ENCODE measurements at places on chromosomes 5 and 9.

GRCh38 chr5:13944560-13945199 is at the start of gene DNAH5:
TSS of gene DNAH5 (minus strand) at chr5:13944688. CDS start at chr5:13944438, 250 bp downstream.
- DNase-seq = no peak

DNA sequence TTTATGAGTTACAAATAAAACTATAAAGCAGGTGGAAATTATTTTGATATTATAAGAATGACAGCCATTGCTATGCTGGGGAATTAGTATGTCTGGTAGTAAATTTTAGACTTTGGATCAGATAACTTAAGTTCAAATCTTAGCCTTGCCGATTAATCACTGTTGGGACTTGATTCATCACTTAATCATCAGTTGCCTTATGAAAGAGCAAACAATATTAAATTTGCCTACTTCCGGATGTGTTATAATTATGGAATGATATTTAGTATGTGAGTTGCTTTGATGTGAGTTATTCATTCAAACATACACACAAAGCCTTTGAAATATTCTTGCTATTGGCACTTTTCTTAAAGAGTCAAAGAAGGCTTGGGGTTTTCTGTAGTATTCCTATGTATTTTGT is 717.7 kb downstream of the BRINP1 start:
- no peak for DNase-seq

DNA sequence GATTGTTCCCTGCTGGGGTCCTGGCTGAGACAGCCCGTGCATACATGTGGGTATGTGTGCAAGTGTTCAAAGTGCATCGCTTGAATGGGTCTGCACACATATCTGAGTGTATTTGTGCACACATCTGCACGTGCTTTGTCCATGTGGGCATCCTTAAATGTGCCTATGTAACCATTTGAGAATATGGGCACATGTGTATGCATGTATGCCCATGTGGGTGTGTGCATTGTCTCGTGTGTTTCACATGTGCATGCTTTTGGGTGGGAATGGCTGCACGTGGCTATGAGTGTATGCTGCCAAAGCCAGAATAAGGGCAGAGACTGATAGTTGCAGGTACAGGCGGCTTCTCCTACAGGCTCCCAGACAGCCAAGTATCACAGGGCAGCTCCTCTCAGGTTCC is 107.3 kb downstream of the LHX2 start:
- DNase-seq = no peak

DNA sequence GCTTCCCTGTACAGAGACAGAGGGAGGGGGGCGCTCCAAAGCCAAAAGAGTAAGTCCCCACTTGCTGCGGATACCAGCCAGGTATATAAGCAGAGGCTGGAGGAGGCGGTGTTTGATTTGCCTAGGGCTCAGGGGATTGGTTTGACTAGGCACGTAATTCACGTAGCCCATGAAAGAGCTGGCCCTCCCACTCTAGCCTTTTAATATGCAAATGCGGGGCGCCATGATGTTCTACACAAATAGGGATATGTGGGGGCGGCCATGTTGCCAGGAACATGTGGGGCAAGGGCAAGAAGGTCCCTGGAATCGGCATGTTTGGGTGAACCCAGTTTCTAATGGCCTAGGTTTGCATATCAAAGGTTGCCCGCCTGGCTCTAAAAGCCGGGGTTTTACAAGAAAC is 3.3 kb upstream of the PRLR start:
- no peak for DNase-seq

- DNase-seq = no peak
These were observed 29.8 kb downstream of the OR2K2 start for GRCh38 chr9:111300140-111300735.

GRCh38 chr5:180389252-180390101 is 36.3 kb upstream of the GFPT2 start:
- no peak for DNase-seq

- DNase-seq = no peak
These were observed 32.8 kb downstream of the FNIP1 start for GRCh38 chr5:131763968-131764367.

DNA sequence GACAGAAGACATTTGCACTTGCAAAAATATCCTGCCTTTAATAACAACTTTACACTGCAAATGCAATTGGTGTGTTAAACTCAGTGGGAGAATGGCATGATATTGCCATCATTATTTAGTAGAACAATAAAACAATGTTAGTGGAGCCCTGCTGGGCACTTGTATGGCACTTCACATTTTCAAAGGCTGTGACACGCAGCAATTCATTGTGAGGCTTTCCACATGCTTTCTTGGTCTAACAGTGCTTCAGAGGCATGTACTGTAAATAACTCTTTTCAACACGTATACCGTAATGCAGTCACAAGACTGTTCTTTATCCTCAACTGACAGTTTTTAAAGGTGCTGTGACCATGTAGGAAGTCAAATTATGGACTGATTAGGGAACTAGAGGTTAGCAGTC is 155.5 kb upstream of the EPB41L4A start:
- DNase-seq = no peak

GRCh38 chr9:4147476-4148230 is 152.2 kb downstream of the GLIS3 start:
- DNase-seq = no peak

DNA sequence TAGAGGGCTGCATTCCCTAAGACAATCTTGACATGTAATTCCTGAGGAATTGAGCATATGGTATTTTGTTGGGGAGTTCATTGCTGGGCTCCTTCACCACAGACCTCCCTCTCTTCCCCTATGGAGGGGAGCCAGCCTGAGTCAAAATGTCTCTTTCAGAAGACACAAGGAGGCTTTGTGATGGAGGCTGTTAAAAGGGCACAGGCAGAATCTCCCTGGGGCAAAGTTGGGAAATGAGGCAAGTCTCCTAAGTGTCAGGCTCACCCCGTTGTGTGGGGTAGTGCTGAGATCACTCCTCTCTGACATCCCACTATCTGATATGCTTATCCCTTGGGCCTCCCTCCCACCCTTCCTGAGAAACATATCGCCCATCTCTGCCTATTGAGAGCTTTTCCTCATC is 30.6 kb downstream of the GFRA3 start:
- DNase-seq = no peak

Data from NCI-H524 treated with DMSO at 0.1 percent for 48 hours (cell line).